Spleen (tissue), 13 donors: ENCODE measurements at places on chromosomes 5 and 9. TPM values are rescaled to one million over a fixed set of nuclear protein-coding genes. Genes with fewer than 3 reads are reported as not detected.

Gene ANKRD33B
- 29.5 TPM for total RNA-seq

Gene SH3RF2
- 0.13 TPM for total RNA-seq

Gene ITK
- 50.8 TPM for total RNA-seq

Gene ECM2
- total RNA-seq, result 0.28 TPM

Gene FAM200C
- 2.4 TPM for total RNA-seq

Gene ABHD17B
- 17.9 TPM for total RNA-seq

Gene DCP2
- total RNA-seq, result 80.0 TPM

Gene ACTBL2
- total RNA-seq, result not detected

- DNase-seq, result no peak
Observed at GRCh38 chr5:179762079-179762780, 29.6 kb downstream of the MAML1 start.

- DNase-seq, result no peak
Observed at GRCh38 chr5:133527311-133527710, 85.0 kb downstream of the FSTL4 start.

- DNase-seq, result no peak
Observed at GRCh38 chr9:89311346-89312221, 589 bp downstream of the CKS2 start.

GRCh38 chr9:111633389-111633736 is 2.2 kb downstream of the DNAJC25 start:
- DNase-seq, result no peak

DNA sequence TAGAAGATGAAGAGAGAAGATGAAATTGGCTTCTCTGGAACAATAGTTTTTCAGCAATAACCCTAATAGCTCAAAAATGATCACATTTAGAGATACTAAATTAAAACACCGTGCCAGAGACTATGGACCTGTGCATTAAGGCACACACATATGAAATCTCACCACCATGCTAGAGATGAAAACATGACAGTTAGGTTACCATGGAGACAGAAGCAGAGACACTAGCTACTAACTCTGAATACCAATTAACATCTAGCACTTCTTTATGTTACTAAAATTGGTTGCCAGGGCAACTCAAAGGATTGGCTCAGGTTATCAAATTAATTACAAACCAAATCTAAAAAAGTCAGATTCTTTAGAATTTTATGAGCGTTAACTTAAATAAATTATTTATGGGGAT is 337.7 kb downstream of the PLK2 start:
- DNase-seq, result no peak

DNA sequence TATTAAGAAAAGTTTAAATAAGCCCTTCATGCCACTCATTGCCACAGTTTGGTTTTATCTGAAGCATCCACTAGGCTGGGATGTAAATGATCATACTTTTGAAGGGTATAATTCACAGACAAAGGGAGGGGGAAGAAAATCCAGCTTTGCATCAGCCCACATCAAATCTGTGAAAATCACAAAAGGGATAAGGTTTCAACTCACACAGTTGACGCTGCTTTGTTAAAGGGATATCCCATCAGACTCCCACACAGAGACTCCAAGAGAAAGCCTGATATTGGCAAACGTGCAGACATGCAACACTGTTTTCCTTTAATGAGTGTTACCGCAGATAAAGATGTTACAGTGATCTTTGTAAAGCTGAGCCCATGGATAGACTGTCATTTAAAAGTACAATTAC is 602.9 kb downstream of the TLE1 start:
- no peak for DNase-seq

GRCh38 chr5:65156933-65157332 is 324.8 kb downstream of the ADAMTS6 start:
- DNase-seq, result no peak

DNA sequence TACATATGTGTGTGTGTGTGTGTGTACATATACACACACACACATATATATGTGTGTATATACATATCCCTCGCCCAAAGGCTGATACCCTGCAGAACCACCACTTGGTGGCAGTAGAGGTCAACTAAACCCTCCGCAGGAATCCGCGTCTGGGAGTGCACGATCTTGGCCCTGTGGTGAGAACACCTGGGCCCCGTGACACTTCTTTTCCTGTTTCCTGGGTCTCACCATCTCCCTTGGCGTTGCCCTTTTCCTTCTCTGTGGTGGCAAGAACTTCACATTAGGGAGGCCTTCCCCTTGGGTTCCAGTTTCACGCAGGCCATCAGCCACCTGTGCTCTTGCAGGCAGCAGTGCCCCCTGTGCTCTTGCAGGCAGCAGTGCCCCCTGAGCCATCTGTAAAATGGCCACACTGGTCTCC is 8.2 kb downstream of the IL9 start:
- DNase-seq, result no peak

DNA sequence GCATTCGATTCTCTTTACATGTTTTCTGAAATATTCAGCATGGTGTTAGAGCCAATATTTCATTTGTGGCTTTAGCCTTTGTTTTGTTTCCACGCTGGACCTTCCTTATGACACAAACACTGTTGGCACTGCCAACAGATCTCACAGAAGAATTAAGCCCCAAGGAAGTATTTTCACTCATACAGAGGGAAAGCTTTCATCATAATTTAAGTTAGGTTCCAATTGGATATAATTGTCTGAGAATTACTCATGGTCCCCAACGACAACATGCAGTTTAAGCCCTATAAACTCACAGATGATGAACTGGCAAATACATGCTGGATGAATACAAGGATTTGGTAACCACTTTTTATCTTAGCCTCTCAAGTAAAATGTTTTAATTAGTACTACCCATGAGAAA is 259.5 kb downstream of the EBF1 start:
- no peak for DNase-seq

DNA sequence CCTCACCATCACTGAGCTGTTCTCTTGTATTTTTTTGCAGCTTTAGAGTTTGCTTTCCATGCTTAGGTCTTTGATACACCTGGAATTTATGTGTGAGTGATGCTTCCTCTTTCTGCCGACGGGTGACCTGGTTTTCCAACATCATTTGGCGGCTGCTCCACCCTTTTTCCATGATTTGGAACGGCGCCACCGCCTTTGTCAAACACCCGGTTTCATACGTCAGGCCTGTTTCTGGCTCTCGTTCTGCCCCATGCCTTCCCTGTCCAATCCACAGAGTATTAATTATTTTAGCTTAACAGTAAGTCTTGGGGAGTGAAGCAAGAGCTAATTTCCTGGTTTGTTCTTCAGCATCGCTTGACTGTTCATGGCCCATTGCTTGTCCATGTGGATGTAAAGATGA is 30.2 kb downstream of the CACNA1B start:
- DNase-seq, result no peak

DNA sequence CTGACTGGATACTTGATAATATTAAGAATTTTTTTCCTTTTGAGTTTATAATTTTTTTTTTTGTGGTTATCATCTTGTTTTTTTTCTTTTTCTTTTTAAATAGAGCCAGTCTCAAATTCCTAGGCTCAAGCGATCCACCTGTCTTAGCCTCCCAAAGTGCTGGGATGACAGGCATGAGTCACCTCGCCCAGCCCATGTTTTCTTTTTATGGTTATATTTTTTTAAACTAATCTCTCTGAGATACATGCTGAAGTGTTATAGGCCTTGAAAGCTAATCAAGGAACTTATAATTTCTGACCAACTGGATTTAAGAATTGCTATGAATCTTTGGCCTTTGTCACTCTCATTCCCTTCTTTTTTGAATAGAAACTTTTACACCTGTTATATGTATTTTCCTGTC is 6.8 kb upstream of the AMACR start:
- no peak for DNase-seq

DNA sequence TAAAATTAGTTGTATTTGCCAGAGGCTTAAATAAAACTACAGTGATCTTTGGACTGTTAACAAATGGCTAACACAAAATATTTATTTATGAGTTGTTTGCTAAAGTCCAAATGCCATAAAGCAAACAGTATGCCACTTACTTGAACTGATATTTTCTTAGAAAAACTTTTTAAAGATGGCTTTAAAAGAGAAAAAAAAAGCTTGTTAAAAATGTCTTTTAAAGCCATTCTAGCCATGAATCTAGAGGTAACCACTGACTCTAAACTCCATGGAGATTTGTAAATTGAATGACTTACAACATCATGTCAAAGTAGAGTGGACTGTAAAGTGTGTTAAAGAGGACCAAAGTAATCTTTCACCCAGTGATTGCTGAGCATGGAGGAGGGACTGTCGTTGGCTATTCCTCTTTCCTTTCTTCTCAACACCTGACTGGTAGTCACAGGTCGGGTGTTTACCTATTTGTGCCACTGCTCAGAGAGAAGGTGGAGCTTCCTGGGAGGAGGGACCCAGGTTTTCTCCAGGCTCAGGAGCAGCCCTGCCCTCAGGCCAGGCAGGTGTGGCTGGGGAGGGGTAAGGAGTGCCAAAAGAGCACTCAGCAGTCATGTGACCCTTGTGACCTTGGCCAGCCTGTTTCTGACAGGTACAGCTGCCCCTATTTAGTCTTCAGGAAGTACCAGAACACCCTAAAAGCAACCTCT is 69.1 kb upstream of the TJP2 start:
- DNase-seq, result no peak

DNA sequence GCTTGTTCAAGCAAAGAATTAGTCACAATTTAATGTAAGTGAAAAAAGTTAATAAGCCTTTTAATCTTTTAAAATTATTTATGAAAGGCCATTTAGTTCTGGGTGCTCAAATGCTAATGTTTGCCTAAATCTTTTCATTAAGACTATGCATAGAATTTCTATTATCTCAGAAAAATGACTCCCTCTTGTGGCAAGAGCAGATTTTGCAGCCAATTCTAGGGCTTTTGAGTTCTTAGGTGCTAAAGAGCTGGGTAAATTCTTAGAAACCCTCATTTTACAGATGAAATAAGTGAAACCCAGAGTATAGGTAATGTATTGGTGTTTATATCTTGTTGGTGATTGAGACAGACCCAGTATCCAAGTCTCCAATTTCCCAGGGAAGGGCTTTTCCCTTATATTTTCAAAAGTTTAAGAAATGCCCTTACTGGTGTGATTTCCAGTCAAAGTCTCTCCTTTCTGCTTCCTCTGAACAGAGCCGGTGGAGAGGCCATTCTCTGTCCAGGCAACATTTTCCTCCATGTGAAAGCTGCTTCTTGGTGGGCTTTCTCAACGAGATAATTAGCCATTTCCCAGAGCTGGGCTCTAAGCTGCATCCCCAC is 24.1 kb upstream of the PCSK5 start:
- DNase-seq, result no peak

DNA sequence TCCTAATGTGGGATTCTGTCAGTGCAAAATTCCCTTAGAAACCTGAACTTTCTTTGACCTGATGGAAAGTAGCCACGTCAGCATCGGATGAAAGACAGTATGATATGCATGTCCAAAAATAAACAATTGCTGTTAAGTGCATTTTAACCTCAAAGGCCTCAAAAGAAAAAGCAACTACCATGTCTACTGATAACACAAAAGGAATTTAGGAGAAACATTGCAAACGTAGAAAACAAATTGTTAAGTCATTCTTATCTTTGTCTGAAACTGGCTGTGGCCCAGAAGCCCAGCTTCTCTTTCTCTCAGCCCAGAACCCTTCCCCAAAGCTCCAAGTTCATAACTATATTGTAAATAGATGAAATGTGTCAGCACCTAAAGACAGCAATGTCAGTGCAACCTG is 11.1 kb upstream of the LHFPL2 start:
- no peak for DNase-seq

- DNase-seq, result no peak
Observed at GRCh38 chr5:16791036-16791705, 144.9 kb downstream of the MYO10 start.

DNA sequence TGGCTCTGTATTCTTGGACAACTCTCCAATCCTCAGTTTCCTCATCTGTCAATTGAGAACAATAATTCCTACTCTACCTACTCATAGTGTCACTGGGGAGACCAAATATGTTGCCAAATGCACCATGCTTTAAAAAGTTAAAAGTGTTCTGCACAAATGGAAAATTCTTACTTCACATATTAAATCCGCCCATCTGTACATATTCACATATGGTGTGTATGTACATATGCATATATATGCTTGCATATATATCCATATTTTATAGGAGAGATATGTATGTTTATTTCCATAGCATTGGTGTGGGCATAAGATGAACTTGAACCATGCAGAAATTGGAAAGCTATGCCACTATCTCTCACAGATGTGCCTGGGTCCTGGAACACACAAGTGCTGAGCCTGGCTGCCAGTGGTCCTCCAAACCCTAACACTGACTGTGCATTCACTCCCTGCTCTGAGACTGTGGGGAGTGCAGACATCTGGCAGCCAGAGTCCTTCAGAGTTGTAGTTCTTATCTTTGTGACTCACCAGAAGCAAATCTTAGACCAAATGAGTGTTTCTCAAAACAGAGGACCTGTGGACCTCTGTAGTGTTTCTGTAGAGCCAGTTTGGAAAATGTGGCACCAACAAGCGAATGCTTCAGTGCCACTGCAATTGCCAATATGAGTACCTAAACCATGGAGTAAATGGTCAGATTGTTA is 168.7 kb downstream of the GRIA1 start:
- DNase-seq, result no peak

DNA sequence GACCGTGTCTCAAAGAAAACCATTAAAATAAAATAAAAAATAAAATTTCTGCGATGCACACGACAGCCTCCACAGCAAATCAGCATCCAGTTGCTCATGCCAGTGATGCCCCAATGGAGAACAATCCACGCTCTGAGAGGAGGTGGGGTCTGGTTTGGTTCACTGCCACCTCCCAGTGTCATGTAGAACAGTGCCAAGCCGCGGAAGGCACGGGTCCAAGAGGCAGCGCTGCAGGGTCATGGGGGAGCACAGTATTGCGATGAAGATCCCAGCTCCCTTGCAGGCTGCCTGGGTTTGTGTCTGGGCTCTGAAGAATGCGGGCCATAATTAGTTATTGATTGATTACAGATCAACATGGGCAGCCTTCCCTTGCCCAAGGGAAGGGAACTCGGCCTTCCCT is 6.1 kb upstream of the CACFD1 start:
- DNase-seq, result no peak

GRCh38 chr5:169426784-169427183 is 125.8 kb upstream of the SLIT3 start:
- no peak for DNase-seq

GRCh38 chr5:100496296-100496695 is 38.9 kb upstream of the FAM174A start:
- DNase-seq, result no peak

GRCh38 chr5:117246424-117246823 is 671.8 kb upstream of the SEMA6A start:
- no peak for DNase-seq

GRCh38 chr5:138011991-138012390 is 20.9 kb downstream of the FAM13B start:
- no peak for DNase-seq

- no peak for DNase-seq
Observed at GRCh38 chr5:85052826-85053225, 668.1 kb upstream of the EDIL3 start.

- peak; percentile 93 for DNase-seq
Observed at GRCh38 chr5:141914199-141914743, 9.4 kb upstream of the DELE1 start.

- DNase-seq, result no peak
Observed at GRCh38 chr9:129007766-129008468, 20.2 kb downstream of the SH3GLB2 start.

GRCh38 chr9:89382026-89382986 is 64.0 kb downstream of the SECISBP2 start:
- DNase-seq, result no peak
